ENCODE measurements at places on chromosomes 5 and 9.

DNA sequence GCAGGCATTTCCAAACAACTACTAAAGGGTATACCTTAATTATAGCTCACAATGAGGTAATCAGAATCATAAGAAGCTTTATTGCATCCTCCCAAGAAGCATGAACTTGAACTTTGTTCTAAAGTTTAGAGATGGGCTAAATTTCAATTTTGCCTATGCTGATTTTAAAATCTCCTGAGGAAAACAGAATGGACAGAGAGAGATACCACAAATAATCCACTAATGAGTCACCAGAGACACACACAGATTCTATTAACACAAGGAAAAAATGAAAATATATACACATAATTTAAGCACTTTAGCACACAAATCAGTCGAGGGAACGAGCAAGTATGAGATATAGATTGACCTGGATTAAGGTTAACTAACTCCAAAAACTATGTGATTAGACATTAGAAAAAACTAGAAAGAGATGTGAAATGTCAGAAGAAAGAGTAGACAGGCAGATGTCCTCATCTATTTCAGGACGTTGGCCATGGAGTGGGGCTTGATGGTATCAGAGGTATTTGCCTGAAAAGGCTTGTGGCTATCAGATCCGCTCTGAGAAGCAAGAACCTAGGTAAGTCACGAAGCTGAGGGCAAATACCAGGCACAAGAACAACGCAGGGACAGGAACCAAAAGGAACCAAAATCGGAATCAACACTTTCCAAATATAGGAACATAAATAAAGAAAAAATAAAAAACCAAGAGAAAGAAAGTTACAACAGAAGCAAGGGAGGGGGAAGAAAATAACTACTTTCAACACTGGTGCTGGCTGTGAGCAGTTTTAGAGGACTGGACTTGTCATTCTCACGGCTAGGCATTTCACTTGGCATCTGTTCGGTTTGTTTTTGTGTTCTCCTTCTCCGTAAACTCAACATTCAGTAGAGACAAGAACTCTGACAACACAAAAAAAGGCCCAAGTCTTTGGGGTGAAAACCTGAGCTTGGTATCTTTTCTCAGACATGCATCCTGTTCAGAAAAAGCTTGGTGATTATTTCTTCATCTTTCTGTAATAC lies 294.6 kb upstream of the PUM3 start:
- no peak for DNase-seq

DNA sequence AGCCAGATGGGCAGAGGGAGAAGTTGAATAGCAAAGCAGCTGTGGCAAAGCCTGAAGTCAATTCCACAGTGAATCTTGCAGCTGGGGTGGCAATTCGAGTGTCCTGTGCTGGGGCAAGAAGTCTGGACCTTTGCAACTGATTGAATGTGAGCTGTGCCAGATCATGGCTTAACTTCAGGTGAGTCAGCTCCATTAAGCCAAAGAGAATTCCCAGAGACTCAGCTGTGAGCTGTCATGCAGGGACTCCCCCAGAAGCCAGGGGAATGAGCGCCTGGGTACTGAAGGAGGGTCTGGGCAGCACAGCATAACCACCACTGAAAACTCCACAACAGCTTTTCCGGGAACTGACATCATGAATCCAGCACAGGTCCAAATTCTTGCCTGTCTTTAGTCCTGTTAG lies 153.5 kb upstream of the TRPC7 start:
- DNase-seq: no peak

DNA sequence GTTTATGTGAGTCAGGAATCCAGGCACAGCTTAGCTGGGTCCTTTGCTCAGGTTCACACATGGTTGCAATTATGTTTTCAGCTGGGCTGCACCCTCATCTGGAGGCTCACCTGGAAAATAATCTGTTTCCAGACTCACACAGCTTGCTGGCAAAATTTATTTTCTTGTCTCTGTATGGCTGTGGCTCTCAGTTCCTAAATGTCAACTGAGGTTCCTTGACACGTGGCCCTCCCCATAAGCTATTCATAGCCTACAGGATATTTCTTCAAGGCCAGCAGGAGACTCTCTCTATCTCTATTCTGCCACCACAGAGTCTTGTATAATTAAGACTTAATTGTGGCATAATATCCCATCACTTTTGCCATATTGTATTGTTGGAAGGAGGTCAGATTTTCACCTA lies 732.0 kb downstream of the CDH18 start:
- DNase-seq: no peak

- no peak for DNase-seq
Observed at GRCh38 chr5:170254056-170254455, 21.3 kb downstream of the C5orf58 start.

GRCh38 chr5:429453-430188 lies 13.4 kb upstream of the EXOC3 start:
- peak; percentile 84 for DNase-seq

DNA sequence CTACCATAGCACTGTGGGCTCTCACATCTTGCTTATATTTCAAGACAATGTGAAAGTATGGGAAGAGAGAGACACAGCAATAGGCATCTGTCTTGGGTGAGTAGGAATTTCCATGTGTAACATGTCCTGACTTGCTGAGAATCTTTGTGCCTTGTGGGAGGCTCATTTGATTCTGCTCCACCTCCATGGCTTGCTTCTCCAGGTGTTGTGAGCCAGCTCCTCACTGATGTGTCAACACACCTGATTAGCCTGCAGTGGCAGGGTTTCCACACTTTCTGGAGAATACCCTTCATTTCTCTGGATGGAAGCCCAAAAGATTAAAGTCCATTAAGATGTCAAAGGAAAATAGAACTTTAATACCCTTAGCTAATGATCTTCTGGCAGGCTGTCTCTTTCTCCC lies 613.6 kb downstream of the ZNF608 start:
- DNase-seq: no peak

DNA sequence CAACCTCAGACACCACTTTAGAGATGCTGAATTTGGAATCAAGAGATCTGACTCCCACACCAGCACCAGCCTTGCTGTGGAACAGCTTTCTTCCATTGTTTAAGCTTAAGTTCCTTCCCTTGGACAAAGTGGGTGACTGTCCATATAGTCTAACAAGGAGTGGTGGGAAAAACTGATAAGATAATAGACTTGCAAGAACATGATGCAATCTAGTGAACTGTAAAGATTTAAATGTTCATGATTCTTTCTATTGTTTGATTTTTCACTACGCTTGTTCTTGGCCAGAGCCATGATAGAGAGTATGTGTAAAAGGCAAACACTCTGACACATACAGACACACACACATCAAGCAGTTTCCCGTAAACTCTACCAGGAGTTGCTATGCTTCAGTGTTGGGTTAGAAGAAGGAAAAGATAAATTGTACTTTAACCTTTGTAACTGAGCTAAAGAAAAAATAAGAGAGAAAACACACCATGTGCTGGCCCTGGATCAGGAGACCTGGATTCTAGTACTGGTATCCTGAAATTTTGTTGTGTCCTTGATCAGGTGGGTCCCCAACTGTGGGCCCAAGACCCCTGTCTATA lies 94.3 kb downstream of the PAPPA start:
- DNase-seq: no peak

- DNase-seq: no peak
Observed at GRCh38 chr5:5593391-5593790, 170.9 kb downstream of the ICE1 start.

DNA sequence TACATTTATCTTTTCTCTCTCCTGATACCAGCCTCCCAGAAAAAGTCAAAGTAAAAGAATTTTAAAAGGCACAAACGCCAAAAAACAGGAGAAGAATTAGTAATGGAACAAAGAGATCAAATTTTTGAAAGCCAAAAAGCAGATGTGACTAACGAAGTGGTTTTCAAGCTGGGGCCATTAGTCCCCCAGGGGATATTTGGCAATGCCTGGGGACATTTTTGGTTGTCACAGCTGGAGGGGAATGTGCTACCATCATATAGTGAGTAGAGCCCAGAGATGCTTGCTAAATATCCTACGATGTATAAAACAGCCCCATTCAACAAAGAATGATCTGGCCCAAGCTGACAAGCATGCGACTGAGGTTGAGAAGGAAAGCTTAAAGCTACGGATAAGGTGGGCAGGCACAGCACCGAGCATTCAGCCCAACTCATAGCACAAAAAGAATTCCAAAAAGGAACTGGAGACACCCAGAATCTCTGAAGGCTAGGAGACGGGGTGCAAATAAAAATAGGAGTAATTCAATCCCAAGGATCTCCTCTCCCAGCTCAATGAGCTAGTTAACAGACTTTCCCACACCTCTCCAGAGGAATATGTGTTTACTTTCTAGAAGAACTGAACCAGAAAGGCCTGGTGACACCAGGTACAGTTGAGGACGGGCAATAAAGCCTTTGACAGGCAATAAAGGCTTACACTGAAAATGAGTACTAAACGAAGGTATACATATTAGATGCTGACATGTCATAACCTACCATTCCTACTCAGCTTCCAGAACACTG lies 269.0 kb downstream of the DENND1A start:
- no peak for DNase-seq

- DNase-seq: peak; percentile 45
Observed at GRCh38 chr9:83596899-83597504, 25.9 kb upstream of the IDNK start.

DNA sequence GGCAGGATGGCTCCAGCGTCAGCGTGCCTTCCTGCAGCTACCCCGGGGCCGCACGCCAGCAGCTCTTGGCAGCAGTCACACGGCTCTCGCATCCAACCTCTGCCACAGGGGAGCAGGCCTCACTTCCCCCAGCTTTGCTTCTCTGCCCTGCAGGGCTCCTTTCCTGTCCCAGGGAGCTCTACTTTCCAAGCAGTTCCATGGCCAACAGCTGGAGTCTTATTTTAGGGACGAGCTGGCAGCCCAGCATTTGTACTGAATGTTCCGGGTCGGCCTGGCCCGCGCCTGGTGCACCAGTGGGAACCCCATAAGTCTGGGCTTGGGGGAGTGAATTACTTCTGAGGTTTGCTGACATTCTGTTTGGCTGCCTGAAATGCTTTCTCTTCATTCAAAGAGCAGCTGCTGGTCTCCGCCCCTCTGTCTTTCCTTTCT lies 34.6 kb downstream of the GADD45G start:
- DNase-seq: peak; percentile 85

GRCh38 chr5:135569755-135570452 lies 8.9 kb downstream of the CXCL14 start:
- no peak for DNase-seq
